ENCODE measurements at places on chromosomes 1 and 21.

GRCh38 chr1:46802901-46803574, 4.2 kb downstream of the CYP4B1 start:
- no peak for DNase-seq

DNA sequence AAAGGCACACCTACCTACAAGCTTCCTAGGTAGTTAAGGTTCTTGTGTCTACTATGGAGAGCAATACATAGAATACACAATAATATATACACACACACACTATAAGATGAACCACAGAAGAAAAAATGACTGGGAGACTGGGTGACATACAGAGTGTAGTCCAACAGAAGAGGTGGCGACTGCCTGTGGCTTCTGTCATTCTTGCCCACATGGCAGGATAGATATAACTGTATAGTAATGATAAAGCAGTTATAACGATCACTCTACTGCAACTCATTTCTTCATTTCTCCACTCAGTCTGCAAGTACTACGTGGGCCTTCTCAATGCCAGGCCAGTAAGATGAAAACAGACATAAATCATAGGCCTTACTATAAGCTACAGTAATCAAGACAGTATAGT, 113.8 kb upstream of the EDN2 start:
- no peak for DNase-seq

DNA sequence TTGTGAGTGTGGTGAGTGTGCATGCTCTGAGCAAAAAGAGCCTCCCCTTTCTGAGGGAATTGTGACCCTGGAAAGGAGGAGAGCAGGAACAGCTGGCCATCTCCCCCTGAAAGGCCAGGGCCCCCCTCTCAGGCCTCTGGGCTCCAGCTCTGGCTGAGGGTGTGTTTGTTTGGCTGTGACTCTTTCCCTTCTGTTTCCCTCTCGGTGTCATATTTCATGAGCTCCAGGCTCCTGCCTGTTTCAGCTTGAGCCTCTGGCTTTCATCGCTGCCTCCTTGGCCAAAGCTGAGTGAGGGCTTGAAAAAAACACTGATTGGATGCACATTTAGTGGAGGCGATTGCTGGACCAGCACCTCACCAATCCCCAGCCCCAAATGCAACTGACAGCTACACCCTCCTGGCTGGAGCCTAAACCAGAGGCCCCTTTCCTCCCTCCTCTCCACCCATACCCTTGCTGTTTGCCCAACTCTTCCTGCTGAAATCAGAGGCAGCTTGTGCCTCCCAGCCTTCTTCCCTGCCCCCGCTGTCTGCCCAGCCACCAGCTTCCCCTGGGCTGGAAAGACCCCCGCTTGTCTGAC, 64.1 kb downstream of the DDR2 start:
- no peak for DNase-seq

DNA sequence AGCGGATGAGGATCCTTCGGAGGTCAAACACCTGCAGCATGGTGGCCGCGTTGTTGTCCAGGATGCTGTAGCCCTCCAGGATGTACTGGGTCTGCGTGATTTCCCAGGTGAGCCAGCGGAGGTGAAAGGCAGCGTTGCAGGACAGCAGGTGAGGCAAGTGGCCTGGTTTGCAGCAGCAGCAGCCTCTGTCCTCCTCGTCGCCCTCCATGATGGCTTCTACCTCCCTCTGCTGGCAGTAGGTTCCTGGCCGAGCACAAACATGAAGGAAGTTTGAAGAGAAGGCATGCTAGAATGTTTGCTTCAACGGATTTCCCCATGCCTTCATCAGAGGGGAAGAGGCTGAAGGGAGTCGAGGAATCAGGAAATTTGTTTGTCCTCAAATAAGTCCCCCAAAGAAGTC, 74.7 kb downstream of the NTPCR start:
- no peak for DNase-seq

Measured in stimulated activated CD4-positive, alpha-beta T cell treated with anti-CD3 and anti-CD28 coated beads, Interleukin-15, amount 100 ng/mL, for 1 hour (primary cell).